ENCODE measurements at places on chromosomes 3 and 15. TPM values are rescaled to one million over a fixed set of nuclear protein-coding genes. Genes with fewer than 3 reads are reported as not detected.

DNA sequence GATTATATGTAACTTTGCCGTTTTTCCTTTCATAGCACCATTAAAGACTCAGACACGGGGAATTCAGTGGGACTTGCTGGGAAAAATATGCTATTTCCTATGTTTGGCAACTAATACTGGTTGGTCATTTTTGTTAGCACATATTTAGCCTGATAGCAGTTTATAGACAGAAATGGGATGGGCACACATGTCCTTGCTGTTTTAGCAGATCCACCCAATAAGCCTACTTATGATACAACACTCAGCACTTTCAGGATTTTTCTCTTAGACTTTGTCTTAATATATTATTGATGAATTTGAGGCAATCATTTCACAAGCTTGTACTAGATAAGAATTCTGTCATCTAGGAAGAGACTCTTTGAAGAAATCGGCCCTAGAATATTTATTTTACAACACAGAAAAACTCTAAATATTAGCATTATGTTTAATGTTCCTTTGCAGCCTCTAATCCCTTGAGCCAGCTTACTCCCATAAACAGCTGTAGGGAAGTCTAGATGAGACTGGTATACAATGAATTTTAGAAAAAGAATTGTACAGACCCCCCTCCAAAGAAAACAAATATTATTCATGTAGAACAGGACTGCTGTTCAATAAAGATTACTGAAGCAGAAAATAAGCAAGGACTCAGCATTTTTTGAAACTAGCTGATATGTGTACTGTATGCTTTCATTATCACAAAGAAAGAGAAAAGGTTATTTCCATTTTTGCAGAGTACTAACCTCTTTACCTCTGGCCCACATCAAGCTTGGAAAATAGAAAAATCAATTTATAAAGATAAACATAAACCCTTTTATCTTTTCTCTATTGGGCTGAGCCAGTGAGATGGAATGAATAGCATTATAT, 656.8 kb upstream of the SGO1 start:
- DNase-seq: no peak

The TRPM1 gene
- total RNA-seq: not detected

The CACNA2D2 gene
- not detected for total RNA-seq

The C2CD4A gene
- total RNA-seq: 0.09 TPM

DNA sequence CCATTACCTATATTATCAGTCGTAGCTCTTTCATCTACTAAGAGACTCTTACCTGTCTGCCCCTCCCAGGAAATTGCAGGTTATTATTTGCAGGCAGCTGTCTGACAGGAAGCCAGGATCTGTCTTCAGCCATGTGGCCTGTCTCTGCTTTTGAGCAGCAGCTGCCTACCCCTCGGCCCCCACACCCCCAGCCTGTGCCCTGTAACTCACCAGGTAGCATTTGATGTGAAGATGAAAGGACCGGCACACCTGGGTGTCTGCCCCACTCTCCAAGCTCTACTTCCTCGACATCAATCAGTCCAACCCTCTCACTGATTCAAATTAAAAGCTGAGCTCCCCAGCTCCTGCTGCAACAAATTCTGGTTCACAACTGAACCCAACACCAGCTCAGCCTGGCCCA, 197.2 kb upstream of the CTNNB1 start:
- DNase-seq: no peak

The SLC38A3 gene
- total RNA-seq: 0.33 TPM

The HDAC11 gene
- 24.3 TPM for total RNA-seq

GRCh38 chr15:69145149-69145693, 15.2 kb upstream of the GLCE start:
- no peak for DNase-seq

- no peak for DNase-seq
Measured at GRCh38 chr3:127546970-127547733, 43.4 kb downstream of the TPRA1 start.
